ENCODE measurements at places on chromosomes 4 and X.

GRCh38 chrX:65241059-65241721 is 264.9 kb upstream of the ZC4H2 start:
- DNase-seq = no peak

DNA sequence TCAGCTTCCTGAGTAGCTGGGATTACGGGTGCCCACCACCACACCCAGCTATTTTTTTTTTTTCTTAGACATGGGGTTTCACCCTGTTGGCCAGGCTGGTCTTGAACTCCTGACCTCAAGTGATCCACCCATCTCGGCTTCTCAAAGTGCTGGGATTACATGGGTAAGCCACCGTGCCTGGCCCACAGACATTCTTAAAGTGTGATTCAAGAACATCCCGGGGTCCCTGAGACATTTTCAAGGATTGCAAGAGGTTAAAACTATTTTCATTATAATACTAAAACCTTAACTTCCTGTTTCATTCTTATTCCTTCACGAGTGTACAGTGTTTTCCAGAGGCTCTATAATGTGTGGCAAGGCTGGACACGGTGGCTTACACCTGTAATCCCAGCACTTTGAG is 318.7 kb downstream of the CAMK2D start:
- no peak for DNase-seq

- DNase-seq = no peak
Measured at GRCh38 chrX:105872941-105873340, 50.6 kb downstream of the NRK start.

GRCh38 chrX:132692066-132692465 is 203.2 kb upstream of the MBNL3 start:
- no peak for DNase-seq

GRCh38 chrX:36568946-36569345 is 439.2 kb upstream of the FAM47C start:
- DNase-seq = no peak

- no peak for DNase-seq
Measured at GRCh38 chrX:68411729-68412128, 21.6 kb downstream of the OPHN1 start.

GRCh38 chr4:105936901-105937300 is 41.6 kb downstream of the NPNT start:
- no peak for DNase-seq

- no peak for DNase-seq
Measured at GRCh38 chr4:109177096-109177810, 125.2 kb downstream of the COL25A1 start.

- DNase-seq = no peak
Measured at GRCh38 chr4:168220893-168221292, 97.7 kb downstream of the DDX60 start.

GRCh38 chrX:23811656-23812055 is 28.7 kb downstream of the SAT1 start:
- no peak for DNase-seq

DNA sequence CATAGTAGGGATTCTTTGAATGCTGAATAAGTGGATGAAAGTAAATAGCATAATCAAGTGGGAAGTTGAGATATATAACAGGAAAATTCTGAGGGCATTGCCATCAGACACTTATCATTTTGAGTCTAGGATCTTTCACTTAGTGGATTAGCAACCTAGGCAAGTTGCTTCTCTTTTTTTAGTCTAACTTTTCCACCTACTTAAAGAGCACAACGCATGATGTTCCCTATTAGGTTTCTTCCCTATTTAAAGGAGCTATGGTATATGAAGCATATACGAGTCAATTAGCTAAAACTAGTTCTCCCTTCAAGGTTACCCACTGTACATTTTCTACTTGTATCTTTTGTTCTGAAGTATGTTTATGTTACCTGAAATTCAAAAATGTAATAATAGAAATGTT is 67.1 kb upstream of the HS3ST1 start:
- DNase-seq = no peak

DNA sequence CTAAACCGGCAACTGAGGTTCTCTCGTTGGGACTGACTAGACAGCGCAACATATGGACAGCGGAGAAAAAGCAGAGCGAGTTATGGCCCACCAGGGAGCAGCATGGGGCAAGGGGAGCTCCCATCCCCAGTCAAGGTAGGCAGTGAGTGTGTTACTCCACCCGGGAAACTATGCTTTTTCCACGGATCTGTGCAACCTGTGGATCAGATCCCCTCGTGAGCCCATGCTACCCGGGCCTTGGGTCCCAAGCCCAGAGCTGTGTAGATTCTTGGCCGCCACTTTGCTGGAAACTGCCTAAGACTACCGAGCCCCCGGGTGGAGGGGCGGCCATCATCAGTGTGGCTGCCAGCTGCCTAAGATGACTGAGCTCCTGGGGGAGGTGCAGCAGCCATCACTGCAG is 140.9 kb downstream of the PAPSS1 start:
- DNase-seq = peak; percentile 60

GRCh38 chr4:2817701-2818350 is 24.9 kb downstream of the SH3BP2 start:
- DNase-seq = peak; percentile 42

DNA sequence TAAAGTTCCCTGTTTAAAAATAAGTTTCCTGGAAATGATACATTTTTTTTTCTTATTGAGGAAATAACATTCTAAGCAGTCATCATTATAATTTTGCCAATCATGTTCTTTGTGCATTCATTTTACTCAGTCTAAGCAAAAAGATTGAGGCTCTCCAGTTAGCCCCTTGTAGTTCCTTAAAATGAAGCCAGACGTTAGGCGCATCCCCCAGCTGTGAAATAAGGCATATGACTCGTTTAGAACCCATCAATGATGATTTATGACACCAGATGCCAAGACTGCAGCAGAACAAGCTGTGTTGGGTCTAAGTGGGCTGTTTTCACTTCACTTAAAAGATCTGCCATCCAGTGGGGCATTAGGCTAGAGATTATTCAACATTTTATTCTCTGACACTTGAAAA is 17.0 kb downstream of the PDGFC start:
- no peak for DNase-seq

GRCh38 chrX:134484039-134484438 is 24.1 kb downstream of the HPRT1 start:
- DNase-seq = peak; percentile 48

DNA sequence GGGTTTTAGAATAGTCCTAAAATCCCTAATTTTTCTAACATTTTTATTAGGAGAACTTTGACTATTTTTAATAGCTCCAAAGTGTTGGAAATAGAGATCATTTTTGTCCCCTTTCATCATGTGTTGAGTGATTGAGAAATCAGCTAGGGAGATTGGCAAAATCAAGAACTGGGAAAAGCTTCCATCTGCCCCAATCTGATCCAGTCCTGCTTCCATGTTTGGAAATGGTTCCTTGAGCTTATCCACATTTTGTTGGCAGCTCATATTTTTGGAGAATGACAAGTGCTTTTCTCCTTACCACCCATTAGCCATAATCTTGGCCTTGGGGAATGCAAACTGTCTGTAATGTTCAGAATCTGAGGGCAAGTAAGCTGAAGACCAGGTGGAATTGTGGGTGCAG is 73.9 kb downstream of the SYNPO2 start:
- no peak for DNase-seq

- DNase-seq = no peak
Measured at GRCh38 chrX:38694394-38694793, 106.9 kb upstream of the MID1IP1 start.

GRCh38 chrX:13219991-13220764 is 99.7 kb downstream of the ATXN3L start:
- DNase-seq = no peak

- peak; percentile 57 for DNase-seq
Measured at GRCh38 chrX:43456063-43456462, 200.0 kb upstream of the MAOA start.

GRCh38 chr4:5890063-5890727 is 2.7 kb downstream of the CRMP1 start:
- peak; percentile 95 for DNase-seq

GRCh38 chrX:38379088-38379487 is 26.7 kb downstream of the OTC start:
- no peak for DNase-seq

DNA sequence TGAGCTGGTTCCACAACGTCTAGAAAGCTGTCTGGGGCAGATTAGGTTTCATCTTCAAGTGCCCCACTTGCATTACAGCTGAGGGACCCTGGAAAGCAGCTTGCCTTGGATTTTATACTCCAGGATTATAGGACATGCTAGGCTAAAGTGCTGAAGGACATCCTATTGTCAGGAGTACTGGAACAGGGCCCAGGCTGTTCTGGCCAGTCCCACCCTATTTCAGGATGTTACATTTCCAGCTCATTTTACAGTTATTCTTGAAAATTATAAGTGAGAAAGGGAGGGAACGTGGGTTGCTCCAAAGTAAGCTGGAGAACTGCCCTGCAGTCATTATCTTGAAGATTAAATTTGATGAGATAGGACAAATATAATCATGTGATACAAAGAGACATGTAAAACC is 71.0 kb upstream of the UGT8 start:
- DNase-seq = no peak

- no peak for DNase-seq
Measured at GRCh38 chr4:74873545-74874301, 59.2 kb upstream of the PARM1 start.

GRCh38 chr4:159547645-159548308 is 444.9 kb downstream of the RAPGEF2 start:
- DNase-seq = peak; percentile 10

Data from SK-N-DZ (cell line).